Activated CD4-positive, alpha-beta T cell treated with anti-CD3 and anti-CD28 coated beads, Interleukin-2, amount 10 ng/mL, durations not matched to agents 7 days and 5 days (primary cell): ENCODE measurements at places on chromosomes 3 and 15.
A peak's percentile ranks its signal among the peaks of the same experiment; 100 is the strongest.

GRCh38 chr3:129001806-129002572 is 885 bp downstream of the EFCC1 start:
- peak; percentile 48 for DNase-seq

DNA sequence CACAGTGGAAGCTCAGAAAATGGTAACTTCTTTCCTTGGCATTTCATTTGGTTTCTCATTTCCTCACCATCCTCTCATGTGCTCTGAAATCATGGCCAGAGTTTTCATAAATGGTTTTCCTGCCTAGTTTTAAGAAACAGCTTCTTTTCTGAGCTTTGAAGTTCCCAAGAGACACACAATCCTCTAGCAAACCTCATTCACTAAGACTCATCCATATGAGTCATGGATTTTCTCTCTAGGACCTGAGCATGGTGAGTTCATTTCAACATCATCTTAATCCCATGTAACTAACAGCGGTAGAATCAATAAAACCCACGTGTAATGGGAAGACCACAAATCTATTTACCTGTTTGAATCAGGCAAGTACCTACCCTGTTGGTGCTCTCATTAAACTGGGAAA is 274.5 kb upstream of the LRTM1 start:
- no peak for DNase-seq

DNA sequence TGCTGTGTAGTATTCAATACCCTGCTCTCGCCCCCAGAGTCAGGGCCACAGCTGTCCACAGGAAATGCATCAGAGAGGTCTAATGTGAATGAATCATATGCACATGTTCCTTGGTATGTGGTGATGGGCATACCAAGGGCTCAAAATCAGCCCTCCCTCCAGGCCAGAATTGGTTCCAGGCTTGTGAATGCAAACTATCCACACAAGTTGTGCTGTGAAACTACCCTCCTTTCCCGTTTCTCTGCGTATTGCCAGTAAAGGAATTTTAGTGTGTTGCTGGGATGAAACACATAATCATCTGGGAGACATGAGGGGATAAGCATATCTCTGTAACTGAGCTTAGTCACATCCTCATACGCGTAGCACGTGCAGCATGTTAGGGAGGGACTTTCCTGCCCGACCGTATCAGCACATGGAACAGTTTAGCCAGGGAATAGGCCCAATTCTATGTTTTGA is 9.2 kb upstream of the MME start:
- DNase-seq, result no peak

DNA sequence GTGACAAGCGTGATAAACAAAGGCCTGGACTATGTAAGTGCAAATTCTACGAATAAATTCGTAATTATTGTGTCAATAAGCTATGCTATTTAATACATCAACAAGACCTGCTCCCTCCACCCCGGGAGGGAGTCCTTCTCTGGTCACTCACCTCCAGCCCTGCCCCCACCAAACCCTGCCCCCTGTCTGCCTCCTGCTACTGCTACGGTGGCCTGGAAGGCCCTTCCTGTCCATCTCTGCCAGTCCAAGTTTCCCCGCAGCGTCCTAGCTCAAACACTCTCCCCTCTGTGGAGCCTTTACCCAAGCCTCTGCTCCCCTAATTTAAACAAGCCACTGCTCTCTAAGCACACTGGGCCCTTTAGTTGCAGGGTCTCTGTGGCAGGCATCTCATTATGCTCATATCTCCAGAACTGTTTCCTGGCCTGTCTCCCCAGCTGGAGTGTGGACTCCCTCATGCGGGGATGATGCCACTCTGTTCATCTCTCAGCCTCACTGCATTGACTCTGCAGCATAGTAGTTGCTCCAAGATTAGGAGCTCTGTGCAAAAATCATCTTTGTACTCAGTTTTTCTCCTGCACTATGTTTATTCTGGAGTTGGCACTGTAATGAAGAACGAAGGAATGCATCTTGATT is 241.2 kb downstream of the NTRK3 start:
- DNase-seq, result no peak

- no peak for DNase-seq
These were observed 96.4 kb upstream of the NANOGP8 start for GRCh38 chr15:35181538-35181937.

GRCh38 chr3:20111836-20112235 is 71.6 kb downstream of the KAT2B start:
- DNase-seq, result no peak

DNA sequence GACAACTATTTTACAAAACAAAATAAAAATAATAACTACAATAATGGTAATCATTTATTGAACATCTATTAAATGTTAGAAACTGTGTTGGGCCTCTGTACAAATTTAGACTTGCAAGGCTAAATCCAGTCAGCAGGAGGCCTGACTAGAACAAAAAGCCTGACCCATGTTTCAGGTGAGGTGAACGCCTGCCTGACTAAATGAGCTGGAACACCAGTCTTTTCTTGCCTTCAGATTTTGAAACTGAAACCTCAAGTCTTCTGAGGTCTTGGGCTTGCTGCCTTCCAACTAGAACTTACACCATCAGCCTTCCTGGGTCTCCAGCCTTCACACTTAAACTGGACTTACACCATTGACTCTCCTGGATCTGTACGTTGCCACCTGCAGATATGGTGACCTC is 706.9 kb downstream of the TBL1XR1 start:
- no peak for DNase-seq

- no peak for DNase-seq
These were observed 857.0 kb downstream of the SI start for GRCh38 chr3:164221297-164221696.

GRCh38 chr15:22851513-22851912 is 13.0 kb downstream of the NIPA2 start:
- no peak for DNase-seq

DNA sequence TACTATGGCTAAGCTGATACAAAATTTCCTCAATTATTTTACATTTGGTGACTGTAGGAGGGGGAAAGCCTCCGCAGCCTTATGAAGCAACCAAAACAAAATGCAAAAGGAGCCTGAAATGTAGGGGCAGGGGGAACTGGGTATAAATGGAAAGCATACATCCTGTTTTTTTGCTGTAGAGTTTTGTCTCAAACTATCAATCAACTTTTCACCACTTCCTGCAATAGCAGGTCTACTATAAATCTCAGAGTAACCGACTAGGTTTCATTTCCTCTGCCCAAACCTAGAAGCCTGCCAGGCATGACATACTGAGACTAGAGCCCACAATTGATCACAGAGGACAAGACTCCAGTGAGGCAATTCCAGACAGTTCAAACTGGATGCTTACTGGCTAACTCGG is 91.3 kb downstream of the SHQ1 start:
- DNase-seq, result peak; percentile 74

GRCh38 chr15:33113666-33114373 is 80.7 kb downstream of the FMN1 start:
- DNase-seq, result no peak

DNA sequence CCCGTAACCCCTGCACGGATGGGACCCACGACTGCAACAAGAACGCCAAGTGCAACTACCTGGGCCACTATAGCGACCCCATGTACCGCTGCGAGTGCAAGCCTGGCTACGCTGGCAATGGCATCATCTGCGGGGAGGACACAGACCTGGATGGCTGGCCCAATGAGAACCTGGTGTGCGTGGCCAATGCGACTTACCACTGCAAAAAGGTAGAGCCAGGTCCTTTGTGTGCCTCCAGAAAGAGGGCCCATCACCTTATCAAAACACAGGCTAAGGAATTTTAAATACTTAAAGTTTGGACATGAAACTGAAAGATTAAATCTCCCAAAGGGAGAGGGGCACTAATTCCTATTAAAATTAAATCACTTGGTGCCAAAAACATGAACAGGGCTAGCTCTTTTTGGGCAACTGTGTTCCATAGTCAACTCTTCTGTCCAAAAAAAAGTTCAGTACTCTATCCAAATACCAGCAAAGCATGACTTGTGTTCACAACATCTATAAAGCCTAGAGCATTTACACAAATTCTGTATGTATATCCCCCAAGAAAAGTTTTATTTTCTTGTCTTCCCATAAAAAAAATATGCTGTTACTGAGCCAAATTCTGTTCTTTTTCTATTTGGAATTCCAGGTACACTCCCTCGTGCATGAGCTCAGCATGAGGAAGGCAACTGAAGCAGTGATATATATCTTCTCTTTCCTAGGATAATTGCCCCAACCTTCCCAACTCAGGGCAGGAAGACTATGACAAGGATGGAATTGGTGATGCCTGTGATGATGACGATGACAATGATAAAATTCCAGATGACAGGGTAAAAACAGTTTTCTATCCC is 9.2 kb downstream of the THBS1 start:
- no peak for DNase-seq

GRCh38 chr3:102727340-102727739 is 292.5 kb downstream of the ZPLD1 start:
- DNase-seq, result no peak

DNA sequence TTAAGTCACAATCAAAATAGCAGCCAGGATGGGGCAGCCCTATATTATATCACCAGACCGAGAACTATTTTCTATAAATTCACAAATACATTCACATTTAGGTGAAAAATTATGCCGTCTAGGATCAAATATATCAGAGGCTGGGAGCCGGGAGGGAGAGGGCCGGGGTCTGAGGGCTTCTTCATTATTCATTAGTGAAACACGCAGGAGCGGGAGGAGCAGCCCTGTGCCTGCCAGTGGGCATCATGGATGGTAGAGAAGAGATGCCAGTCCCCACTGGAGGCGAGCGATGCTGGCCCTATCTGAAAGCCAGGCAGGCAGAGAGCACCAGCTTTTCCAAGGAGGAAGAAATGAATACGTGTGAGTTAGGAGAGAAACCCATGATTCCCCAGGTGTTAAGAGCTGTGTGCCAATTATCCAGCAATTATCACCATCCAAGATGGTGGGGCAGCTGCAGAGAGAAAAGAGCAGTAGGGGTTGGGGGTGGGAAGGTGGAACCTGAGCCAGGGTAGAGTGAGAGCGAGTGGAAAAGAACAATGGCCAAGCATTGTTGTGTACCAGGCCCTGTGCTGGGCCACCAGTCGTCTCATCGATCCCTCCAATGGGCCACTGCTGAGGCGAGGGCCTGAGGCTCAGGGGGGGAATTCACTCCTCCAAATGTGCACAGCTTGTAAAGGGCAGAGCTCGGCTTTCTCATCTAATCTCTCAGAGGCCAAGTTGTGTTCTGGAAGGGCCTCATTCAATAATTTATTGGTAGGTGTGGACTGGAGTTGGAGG is 261.3 kb upstream of the TLE3 start:
- no peak for DNase-seq

DNA sequence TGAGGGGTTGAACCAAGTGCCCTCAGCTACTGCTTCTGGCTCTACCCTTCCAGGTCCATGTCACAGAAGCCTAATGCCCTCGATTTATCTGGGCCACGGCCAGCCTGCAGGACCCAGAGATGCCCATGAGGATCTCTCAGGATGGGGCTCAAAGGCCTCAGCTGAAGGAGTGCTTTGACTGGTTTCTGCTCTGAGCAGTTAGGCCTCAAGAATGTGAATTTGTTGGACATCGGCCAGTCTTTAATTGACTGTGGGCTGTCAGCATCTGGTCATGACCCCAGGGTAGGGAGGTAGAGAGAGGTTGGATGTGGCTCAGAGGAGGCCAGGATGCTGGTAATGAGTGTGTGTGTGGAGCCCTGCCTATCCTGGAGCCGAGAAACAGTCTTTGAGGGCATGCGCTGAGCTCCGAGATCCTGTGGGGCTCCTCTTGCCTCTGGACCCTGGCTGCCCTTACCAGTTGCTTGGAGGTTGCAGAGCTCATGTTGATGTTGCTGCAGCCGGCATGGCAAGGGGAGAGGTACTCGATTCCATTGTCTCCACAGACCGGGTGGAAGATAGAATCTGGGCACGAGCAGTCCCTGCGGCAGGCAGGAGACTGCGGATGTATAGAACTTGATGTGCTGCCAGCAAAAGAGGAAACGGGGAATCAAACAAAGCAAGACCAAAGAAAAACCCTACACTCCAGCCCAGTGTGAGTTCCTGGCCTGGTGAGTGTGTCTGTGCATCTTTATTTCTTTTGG is 49.1 kb upstream of the RAB6B start:
- DNase-seq, result no peak

GRCh38 chr3:56124546-56124945 is 343.7 kb downstream of the ERC2 start:
- DNase-seq, result no peak

DNA sequence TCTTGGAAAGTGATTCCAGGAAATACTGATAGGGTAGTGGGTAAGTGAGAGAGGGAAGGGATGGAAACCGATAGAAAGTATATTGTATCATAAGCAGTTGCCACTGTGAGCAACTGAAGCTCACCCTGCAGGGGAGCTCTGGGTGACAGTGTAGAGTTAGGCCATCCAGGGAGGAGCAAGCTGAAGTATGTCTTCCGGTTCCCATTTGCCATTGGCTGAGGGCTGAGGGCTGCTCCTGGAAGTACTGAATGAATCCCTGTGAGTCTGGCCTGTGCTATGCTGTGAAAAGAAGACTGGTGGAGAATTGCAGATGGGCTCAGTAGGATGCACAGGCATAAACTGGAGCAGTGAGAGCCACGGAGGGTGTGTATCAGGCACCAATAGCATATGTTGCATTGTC is 348.3 kb downstream of the MFSD1 start:
- no peak for DNase-seq

- no peak for DNase-seq
These were observed 24.7 kb downstream of the IP6K1 start for GRCh38 chr3:49761661-49762060.

DNA sequence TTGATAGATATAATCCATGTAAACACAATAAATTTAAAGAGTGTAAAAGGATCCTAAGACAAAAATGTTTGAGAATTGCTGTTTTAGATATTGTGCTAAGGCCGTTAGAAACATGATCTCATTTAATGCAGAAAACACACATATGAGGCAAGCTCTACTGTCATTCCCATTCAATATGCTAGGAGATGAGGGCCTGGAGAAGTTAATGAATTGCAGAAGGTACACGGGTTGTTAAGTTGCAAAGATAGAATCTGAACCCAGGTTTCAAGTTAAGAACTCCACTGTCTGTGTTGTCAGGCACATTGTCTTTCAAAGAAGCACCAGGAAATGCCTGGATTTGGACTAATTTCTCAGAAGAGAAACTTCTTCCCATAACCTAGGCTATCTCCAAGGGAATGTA is 65.1 kb upstream of the SAMMSON start:
- DNase-seq, result no peak

DNA sequence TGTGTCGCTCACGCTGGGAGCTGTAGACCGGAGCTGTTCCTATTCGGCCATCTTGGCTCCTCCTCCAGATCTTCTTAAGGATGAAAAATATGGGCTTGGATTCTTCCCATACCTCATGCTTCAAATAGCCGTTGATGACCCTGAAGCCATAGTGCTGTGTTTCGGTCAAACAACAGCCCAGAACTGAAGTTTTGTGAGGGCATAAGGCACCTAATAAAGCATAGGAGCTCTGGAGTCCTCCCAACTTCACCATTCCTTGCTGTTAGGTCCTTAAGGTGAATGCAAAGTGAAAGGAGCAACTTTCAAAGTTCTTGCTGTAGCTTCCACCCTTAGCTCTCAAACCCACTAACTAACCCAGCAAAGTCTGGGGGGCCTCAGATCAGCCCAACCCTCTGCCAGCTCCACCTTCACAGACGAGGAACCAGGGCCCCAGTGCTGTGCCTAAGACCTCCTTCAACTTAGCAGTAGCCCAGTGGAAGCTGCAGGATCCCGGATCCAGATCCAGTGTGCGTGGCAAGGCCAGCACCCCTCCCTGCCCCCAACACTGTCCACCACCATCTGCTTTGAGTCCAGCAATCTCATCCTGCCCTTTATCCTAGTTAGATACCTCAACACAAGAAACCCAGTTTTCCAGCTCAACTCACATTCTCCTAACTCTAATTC is at the start of gene GRK7:
Gene GRK7, plus strand, starts transcription at position 321 of the 663 bp plus-strand sequence. CDS start 14,877 bp downstream, outside the sequence.
- DNase-seq, result no peak

GRCh38 chr3:42024591-42025351 is 62.9 kb upstream of the ULK4 start:
- DNase-seq, result no peak

GRCh38 chr15:58469432-58470353 is 37.9 kb downstream of the LIPC start:
- no peak for DNase-seq
